Amygdala (tissue), 56 donors: ENCODE measurements at places on chromosomes 5 and 9.

DNA sequence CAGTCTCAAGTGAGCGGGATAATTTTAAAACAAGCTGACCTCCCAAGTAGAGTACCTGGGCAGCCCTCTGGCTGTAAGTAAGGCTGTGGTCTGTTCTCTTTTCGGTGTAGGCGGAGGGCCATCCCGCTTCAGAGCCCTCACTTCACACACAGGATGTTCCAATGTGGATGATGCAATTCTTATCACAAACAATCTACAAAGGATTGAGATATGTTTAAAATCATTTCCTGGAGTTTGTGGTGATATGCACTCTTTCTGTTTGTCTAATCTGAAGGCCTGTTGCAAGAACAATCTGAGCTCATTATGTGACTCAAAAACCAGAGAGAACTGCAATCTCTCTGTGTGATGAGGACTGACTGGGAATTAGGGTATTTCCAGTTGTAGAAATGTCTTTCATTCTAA, 42.5 kb downstream of the ITGA2 start:
- no peak for DNase-seq

DNA sequence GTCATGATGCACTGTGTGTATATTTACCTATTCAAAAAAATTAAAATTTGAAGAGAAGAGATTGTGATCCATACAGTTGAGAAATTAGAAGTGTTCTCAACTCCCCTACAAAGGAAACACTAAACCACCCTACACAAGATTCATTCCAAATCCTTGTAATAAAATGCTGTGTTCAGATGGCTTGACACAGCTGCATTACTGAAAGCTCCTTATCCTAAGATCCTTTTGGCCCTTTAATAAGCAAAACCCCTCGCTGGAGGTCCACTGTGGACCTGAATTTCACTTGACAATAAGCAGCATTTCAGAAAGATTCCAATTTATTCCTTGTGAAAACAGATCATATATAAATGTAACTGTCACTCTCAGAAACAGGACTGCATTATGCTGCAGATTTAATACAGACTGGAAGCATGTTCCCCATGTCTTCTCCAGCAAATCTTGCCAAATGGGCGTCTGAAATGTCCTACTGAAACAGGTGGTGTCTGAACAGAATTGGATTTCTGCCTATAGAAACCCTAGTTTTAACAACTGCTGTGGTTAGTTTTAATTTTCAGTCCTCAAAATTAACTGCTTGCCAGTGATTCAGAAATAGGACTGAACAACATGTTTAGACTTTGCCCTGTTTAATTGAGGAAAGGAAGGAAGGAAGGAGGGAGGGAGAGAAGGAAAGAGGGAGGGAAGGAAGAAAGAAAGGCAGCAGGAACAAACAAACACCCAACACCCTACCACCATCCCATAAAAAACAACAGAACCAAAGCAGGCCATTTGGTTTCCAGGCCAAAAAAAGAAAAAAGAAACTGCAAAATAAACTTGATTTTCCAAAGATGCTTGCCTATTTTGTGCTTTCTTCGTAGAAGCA, 179.6 kb downstream of the MLLT3 start:
- DNase-seq, result no peak

DNA sequence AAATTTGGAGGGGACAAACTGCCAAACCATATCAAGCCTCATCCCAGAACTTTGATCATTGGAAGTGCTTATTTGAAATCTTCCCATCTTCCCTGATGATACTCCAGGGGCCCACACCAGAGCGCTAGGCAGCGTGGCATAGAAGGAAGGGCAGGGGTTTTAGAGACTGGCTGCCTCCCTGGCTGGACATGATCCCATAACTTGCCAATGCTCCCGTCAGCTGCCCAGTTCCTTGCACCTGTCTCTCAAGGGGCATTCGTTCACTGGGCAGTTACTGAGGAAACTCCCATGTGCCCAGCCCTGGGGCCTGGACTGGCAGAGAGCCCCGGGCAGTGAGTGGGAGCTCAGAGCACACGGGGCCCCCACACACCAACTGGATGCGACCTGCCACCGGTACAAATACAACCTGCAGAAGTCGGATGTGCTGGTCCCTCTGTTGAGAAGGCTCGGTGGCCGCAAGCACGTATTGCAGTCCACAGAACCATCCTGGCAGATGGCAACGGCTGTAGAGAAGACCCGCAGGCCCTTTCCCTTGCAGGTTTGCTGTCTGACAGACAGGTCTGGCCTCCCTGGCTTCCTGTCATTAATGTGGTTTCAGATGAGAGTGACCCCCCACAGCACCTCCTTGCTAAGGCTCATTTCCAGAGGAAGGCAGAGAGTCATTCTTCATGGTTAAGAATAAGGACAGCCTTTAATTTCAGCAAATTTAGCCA, 122.4 kb downstream of the MVB12B start:
- DNase-seq, result no peak

DNA sequence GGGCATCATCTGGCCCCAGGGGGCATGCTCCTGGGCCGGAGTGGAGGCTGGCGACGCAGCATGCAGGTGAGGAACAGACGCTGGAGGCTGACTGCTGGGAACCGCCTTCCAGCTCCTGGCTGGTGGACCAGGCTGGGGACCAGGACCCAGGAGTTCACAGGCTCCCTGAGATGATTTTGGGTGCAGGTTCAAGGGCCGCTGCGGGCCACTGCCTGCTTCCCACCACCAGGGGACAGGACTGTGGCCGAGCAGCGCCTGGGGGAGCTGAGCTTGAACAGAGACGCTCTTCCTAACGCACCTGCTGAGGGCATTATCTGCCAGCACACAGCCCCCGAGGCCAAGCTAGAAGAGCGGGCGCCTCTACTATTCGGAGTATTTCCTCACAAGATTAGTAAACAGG, 132.1 kb upstream of the RAPGEF1 start:
- no peak for DNase-seq

DNA sequence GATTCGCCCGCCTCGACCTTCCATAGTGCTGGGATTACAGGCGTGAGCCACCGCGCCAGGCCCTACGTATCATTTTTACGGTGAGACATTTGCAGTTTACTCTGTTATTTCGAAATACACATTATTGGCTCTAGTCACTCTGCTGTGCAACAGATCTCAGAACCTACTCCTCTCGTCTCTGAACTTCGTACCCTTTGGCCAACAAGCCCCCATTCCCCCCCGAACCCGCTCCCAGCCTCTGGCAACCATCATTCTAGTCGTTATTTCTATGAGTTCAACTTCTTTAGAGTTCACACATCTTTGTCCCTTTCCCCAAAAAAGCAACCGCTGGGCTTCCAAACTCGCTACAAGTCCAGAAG, 735 bp downstream of the PTGR1 start:
- peak; percentile 17 for DNase-seq

GRCh38 chr5:107485184-107485583, 185.6 kb downstream of the EFNA5 start:
- DNase-seq, result no peak

DNA sequence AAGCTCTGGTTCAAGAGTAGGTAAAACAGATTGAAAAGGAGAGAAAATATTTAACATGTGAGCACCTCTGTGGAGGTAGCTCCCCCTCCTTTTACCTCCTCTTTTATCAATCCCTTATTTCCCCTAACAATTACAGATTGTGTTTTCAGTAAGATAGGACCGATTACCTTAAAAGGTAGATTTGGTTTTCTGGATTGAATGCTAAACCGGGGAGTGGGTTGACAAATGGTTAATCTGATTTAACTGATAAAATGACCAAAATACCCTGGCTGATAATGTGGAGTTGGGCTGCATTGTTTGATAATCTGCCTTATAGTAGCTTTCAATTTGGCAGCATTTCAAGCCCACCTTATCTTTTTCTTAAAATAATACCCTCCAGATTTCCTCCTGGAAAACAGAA, 83.9 kb downstream of the EGFLAM start:
- DNase-seq, result no peak

DNA sequence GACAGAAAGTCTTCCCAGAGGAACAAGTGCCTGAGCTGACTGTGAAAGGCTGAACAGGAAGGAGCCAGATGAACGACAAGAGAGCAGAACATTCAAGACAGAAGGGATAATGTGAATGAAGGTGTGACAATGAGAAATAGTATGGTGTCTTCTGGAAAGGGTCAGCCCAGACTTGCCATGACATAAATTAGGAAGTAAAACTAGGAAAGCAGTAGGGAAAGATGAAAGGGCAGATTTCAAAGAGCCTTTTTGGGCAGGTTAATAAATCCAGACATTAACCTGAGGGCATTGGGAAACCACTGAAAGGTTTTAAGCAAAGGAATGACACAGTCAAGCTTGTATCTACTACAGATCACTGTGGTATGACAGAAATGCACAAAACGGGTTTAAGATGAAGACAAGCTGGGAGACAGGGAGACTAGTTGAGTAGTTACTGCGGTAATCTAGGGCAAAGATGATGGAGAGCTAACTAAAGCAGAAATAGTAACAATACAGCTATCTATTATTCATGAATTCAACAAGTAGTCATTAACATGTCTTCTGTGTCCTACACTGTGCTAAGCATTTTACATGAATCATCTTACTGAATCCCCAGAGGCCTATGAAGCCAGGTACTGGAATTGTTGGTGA, 580.9 kb upstream of the WWC1 start:
- no peak for DNase-seq

DNA sequence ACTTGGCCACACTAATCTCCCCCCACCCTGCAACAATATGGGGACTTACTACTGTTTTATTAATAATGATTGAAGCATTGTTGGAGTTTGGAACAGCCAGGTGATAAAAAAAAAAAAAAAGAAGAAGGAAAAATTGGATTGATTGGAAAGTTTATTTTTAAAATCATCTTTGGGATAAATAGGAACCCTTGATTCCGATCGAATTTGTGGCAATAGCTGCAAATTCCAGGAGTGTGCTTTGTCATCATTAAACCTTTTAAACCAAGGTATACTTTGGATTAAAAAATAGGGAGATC, 907 bp upstream of the NR2F1 start:
- DNase-seq, result no peak

- DNase-seq, result no peak
Measured at GRCh38 chr9:82513242-82513751, 524.7 kb downstream of the SPATA31D1 start.

DNA sequence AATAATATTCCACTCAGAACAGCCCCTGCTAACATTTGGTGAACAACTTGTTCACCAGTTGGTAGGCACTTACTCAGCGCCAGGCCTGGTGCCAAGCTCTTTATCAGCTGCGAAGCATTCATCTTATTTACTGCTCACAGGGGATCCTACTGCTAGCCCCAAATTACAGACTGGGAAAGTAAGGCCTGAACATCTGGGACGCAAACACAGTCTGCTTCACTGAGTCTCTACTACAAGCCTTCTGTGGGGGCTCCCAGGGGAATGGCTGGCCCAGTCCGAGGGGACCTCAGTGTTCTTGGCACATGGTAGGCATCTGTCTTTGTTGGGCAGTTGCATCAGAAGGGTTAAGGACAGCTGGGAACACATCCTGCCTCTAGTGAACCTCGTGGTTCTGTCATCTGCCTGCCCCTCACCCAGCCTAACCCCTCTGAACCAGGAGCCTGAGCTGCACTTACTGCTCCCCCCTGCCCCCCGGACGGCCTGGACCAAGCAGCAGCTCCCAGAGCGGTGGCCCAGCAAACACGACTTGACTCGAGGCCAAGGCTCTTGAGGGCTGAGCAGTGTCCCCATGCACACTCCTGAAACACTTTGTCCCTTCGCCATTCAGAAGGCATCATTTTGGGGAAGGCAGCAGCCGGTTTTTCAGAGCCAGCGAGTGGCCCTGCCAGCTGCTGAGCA, at the start of gene PHYHD1:
Gene PHYHD1, plus strand, starts transcription at position 602 of the 678 bp plus-strand sequence. CDS start 1,342 bp downstream, outside the sequence.
- DNase-seq, result peak; percentile 56

DNA sequence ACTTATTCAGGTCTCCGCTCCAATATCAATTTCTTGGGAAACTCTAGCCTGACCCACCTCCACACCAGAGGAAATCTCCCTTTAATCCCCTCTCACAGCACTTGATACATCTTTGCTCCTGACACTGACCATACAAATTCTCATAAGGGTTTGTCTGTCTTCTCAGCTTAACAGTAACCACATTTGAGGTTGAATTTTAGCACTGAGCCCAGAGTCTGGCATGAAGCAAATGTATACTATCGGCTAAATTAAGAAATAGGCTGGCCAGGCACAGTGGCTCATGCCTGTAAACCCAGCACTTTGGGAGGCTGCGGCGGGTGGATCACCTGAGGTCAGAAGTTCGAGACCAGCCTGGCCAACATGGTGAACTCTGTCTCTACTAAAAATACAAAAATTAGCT, 9.7 kb downstream of the CDK5RAP2 start:
- DNase-seq, result no peak

DNA sequence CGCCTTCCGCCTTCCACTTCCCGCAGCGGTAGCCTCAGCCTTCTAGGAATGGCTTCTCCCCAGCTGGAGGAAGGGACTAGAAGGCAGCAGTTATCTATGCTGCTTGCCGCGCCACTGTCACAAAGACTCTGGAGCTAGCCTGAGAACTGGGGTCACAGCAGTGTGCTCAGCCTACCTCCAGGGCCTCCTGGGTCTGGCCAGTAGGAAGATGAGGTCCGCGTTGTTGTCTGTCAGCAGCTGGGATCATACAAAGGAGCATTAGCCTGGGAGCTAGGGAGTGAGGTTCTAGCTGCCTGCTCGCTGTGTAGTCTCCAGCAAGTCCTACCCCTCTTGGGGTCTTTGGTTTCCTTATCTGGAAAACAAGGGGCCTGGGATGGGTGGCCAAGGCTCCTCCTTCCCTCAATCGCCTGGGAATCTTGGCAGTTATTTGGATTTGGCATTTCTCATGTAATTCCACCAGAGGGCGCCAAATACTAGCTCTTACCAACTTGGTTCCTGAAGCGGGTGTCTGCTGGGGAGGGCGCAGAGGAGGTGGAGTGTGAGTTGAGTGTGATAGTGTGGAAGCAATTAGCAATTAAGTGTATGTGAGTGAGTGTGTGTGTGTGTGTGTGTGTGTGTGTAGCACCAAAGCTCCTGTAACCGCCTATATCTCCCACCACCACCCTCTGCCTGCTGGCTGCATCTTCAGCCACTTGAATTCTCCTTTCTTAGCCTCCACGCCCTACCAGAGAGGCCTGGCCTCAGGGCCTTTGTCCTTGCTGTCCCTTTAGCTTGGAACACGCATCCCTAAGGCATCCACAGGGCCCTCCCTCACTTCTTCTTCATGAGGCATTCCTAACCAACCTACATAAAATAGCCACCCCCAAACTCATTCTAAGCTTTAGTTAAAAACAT, 97.1 kb downstream of the ENTREP1 start:
- peak; percentile 64 for DNase-seq

- no peak for DNase-seq
Measured at GRCh38 chr9:7103367-7103766, 345.6 kb downstream of the KDM4C start.

DNA sequence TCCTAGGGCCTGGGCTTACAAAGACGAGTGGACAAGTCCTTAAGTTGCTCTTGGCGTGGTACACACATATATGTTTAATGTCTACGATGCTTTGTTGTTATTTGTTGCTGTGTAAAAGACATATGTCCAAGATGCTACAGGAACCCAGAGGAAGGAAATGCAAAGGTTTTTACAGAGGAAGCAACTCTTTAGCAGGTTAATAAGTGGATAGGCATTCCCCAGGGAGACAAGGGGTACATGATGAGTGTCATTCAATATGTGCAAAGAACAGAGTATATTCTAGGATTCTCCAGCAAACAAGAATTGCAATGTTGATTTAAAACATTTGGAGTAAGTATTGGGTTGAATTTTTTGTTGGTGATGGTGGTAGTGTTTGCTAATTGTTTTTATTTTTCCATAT, 92.1 kb downstream of the PIP5K1B start:
- DNase-seq, result no peak

- DNase-seq, result no peak
Measured at GRCh38 chr9:94951324-94952135, 225.0 kb downstream of the AOPEP start.
